Stimulated activated naive CD4-positive, alpha-beta T cell treated with Interleukin-2 at 50 U/mL for 16 hours (primary cell): ENCODE measurements at places on chromosomes 3 and 15.

- DNase-seq = no peak
Observed at GRCh38 chr15:41401904-41402267, 410 bp downstream of the NDUFAF1 start.

DNA sequence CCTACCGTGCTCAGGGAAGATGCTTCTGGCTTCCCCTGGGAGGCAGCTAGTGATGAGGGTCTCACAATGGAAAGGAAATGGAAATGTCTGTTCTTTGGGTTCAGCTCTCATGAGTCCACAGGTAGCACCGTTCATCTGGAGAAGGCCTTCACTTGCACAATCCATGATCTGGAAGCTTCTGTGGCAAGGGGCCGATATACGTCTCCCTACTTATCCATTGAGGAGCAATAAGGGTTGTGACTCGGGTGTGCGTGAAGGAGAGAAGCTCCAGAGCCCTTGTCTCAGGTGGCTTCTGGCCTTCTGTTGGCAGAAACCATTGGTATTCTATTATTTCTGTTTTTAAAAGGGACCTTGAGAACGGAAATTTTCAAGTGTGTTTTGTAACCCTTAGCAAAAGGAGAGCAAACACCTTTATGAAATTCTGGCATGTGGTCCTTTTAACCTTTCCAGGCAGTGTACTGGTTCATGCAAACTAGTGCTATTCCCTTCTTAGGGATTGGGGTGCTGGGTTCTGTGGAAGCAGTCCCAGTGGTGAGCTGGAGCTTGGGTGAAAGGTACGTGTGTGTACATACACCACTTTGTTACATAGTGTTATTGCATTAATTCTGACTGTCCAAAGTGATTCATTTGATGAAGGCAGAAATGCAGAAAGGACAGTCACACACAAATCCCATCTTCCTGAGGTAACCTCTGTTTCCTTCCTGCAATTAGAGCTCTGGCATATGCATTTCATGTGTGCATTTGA lies 32.5 kb downstream of the KLF13 start:
- DNase-seq = no peak

GRCh38 chr3:117118604-117119003 lies 409.0 kb downstream of the TUSC7 start:
- DNase-seq = no peak

- DNase-seq = peak; percentile 82
Observed at GRCh38 chr3:4834403-4834866, 144.8 kb upstream of the BHLHE40 start.

DNA sequence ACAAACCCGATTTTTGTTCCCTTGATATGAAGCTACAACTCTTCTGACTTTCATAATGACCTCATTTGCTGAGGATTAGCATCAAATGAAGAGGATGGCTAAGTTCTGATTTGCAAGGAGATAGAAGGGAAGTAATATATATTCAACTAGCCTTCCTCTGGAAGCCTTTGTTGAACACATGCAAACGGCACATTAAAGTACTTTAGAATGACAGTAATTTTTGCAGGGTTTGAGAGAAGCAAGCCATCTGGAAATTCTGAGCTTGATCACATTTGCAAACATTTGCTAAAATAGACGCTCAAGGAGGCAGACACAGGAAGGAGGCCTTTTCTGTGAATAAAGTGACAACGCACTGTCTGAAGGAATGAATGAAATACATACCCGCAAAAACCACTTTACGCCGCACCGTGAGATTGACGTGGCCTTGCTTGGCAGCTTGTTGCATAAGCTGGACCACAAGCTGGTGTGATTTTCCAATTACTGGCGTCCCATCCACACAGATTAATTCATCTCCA lies 657.2 kb downstream of the MAGI1 start:
- no peak for DNase-seq

DNA sequence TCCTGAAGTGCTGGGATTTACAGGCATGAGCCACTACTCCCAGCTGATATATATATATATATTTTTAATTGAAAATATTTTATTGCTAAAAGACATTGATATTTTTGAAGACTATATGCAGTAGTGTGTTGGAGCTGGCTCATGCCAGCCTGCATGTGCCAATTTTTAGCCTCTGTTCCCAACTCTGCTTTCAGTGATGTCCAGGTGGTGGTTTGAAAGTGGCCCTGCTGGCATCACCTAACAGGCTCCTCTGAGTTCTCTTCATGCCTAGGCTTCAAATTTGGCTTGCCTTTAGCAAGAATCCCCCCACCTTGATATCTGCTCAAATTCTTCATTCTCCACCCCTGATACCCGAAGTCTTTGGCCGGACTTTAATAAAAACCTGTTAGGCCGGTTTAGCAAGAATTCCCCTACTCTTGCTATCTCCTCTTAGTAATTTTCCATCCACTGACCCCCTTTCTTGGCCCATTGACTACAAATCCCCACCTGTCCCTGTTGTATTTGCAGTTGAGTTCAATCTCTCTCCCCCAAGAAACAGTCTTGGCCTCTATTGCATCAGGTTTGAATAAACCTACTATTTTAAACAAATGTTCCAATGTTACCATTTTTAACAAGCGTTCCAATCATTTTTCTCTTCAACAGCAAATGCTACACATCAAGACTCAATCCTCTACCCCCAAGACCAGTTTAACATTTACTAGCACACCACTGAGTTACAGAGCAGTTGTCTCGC lies 23.9 kb upstream of the CTSH start:
- DNase-seq = no peak

DNA sequence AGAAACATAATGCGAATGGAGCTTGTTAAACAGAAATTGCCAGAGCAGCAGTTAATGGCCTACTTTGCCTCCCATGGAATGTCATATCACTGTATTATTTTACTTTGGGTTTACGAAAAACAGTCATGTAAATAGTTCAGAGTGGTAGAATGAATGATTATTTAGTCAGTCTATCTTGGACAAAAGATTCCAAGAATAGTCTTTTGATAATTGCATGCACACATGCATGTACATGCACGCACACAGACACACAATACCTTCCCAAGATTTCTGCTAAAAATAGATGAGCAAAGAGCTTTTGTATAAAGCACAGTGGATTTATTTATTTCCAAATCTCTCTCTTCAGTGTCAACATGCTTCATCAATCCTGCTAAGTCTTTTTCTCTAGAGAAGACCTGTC lies 800.7 kb downstream of the DIPK2A start:
- DNase-seq = no peak

- DNase-seq = no peak
Observed at GRCh38 chr3:196489747-196490146, 13.8 kb downstream of the RNF168 start.

GRCh38 chr3:196406811-196407470 lies 25.3 kb downstream of the UBXN7 start:
- no peak for DNase-seq

DNA sequence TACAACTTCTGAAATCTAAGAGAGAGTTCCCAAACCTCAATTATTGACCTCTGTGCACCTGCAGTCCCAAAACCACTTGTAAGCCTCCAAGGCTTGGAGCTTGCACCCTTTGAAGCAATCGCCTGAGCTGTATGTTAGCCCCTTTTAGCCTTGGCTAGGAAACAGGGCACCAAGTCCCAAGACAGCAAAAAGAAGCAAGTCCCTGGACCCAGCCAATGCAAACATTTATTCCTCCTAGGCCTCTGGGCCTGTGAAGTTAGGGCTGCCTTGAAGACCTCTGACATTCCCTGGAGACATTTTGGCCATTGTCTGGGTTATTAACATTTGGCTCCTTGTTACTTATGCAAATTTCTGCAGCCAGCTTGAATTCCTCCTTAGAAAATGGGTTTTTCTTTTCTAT lies 26.9 kb upstream of the ARRDC4 start:
- DNase-seq = no peak
